ENCODE measurements at places on chromosomes 7 and 10.

GRCh38 chr7:98284335-98285036 lies 3.0 kb downstream of the BRI3 start:
- no peak for DNase-seq

GRCh38 chr10:79238158-79238520 lies 109.1 kb upstream of the PPIF start:
- DNase-seq: peak; percentile 81

GRCh38 chr10:47165711-47166404 lies 134.1 kb upstream of the GDF10 start:
- DNase-seq: no peak

DNA sequence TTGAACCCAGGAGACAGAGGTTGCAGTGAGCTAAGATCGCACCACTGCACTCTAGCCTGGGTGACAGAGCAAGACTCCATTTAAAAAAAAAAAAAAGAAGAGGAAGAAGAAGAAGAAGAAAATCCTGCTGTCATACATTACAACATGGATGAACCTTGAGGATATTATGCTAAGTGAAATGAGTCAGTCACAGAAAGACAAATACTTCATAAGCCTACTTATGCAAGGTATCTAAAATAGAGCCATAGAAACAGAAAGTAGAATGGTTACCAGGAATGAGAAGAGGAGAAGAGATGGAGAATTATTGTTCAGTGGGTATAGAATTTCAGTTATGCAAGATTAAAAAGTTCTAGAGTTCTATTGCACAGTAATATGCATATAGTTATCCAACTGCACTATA lies 466.5 kb downstream of the PLXNA4 start:
- DNase-seq: no peak

DNA sequence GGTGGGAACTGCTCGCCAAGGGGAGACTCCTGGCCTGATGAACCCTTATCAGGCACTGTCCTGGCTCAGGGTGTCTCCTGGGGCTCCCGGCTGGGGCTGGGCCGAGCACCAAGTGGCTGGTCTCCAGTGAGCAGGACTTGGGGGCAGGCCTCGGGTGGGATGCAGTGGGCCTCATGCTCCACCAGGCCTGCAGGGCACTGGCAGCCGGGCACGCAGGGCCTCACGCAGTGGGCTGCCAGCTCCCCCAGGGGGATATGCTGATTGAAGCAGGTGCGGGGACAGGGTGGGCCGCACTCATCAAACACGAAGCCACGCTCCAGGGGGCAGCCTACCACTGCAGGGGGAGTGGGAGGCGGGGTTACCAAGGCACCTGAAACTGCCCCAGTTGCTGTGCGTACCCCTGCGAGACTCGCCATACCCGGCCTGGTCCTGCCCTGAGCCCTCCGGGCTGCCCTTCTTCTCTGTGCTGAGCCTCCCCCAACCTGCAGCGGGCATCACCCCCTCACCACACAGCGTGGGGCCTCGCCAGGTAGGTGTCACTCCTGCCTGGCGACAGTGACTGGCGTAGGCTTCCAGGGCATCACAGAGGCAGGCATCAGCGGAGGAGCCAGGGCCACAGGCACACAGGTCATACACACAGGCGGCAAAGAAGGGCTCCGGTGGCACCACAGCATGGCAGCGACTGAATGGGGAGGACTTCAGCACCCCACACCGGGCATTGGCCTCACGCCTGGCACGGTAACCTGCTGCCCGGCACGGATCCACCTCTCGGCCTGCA lies 14.5 kb downstream of the ATP6V1F start:
- DNase-seq: no peak

DNA sequence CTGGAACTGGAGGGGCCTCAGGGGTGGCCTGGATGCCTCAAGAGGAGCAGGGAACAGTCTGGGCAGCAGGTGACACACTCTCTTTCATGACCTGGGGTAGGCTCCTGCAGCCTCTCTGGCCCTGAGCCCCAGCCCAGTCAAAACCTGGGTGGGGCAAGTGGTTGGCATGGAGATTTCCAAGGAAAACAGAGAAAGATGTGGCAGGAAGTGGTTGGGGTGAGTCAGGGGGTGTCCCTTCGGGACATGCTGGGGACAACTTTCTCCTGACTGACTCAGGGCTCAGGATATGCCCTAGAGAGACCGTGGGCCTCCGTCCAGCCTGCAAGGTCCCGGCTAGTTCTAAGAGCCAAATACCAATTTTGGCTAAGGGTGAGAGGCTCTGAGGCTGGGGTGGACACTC lies 2.9 kb downstream of the AQP1 start:
- DNase-seq: peak; percentile 15

DNA sequence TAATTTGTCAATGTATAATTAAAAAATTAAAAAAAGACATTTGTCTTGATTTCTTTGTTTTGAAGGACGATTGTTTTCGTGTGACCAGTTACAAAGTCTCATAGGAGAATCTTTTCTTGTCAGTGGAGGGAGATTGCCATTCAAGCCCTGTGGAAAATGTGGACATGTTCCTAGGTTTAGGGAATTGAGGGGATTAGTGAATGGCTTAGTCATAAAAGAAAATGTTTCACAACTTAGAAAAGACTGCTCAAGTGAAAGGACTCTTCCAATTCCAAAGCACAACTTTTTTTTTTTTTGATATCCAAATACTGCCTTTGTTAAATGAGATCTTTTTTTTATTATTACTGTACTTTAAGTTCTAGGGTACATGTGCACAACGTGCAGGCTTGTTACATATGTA lies 140.7 kb upstream of the HABP2 start:
- DNase-seq: no peak

GRCh38 chr10:6612371-6612770 lies 32.3 kb upstream of the PRKCQ start:
- no peak for DNase-seq

DNA sequence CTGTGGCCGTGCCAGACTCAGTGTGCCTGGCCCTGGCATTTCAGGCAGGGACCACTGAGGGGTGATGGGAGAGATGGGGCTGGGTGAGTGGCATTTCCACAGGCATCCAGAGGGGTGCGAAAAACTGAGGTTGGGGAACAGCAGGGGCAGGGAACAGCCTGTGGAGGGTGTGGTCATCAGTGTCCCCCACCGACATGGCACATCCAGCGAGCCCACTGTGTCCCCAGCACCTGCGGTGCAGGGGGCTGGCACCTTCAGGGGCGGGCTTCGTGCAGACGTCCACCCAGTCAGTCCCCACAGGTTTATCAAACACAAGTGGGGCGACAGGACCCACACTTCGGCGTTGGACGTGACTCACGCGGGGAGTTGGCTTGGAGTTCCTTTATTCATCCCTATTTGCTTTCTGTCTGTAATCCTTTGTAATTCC lies 14.8 kb downstream of the CUX1 start:
- no peak for DNase-seq

DNA sequence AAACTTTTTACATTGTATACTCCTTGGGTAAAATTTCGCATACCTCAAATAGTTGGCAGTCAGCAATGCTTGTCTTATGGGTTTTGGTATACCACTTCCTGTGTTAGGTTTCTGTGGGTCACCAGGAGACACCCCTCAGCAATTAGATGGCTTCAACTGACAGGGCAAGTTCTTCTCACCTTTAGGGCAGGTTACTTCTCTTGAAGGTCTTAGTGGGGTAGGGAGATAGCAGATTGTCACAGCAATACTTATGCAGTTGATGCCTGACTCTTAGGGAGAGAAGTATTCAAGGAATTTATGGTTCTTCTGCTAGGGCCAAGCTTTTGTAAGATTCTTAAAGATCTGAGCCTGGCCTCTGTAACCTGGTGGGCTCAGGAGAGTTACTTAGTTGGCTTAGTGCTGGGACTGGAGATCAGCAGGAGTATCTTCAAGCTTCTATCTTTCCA lies 42.9 kb downstream of the MKLN1 start:
- DNase-seq: no peak

DNA sequence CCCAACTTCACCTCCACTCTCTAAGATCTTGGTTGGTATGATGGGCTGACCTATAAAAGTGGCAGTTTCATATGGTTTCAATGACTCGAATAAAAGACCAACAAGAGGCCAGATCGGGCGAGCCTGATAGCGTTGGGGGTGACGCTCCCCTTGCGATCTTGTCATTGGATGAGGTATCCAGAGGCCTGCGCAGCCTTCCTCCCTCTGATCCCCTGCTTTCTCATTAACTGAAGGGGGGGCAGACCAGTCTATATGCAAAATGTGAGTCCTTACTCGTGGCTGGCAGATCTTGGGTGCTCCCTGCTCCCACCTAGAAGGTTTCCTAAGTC lies 937 bp upstream of the COBL start:
- DNase-seq: peak; percentile 49

GRCh38 chr7:129569811-129570215 lies 41.7 kb upstream of the NRF1 start:
- DNase-seq: peak; percentile 11

DNA sequence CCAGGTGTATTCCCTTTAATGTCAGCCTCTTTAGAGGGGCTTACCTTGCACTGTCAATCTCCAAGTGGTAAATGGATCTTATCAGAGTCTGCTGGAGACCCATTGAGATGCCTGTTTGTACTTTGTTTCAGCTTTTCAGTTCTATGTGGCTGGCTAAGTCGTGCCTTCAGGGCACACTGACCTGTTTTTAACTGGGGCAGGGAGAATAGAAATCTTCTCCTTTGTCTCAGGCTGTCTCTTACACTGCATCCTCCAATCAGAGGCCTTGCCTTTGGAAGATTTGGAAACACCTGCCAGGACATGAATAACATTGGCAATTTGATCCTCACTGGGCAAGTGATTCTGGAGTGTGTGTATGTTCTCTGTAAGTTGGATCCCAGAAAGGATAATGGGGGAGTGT lies 65.0 kb downstream of the POU6F2 start:
- DNase-seq: peak; percentile 86

GRCh38 chr7:21253740-21254687 lies 173.9 kb upstream of the SP4 start:
- peak; percentile 99 for DNase-seq

DNA sequence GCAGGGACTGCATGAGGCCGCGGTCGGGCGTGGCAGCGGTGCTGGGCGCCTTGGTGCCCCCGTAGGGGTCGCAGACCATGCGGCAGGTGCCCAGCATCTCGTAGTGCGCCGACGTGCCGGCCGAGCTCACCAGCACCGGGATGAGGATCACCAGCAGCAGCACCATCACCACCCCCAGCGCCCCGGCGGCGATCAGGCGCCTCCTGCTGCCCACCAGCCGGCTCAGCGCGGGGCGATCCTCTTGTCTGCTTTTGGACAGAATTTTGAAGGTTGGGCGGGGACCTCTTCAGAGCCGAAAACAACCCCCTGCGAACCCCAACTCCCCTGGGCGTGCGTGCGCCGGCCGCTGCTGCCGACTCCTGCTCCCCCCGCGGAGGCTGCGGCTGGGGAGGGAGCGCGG lies 779 bp downstream of the C1QL3 start:
- peak; percentile 87 for DNase-seq

DNA sequence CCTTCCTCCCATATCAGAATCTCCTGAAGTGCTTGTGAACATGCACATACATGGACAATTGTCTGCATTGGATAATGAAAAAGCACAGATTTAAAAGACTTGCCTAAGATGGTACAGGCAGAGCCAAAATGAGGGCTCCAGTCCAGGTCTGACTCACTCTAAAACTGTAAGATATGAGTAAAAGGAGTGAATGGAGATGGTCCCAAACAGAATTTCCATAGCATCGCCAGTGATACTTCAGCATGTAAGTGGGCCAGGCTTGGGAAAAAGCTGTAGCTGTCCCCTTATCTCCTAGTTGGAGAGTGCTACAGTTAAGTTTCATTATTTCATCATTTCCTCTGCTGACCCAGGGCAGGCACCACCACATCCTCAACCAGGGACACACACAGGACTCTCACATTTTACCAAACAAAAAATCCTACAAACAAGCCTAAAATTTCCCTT lies 26.4 kb upstream of the IL6 start:
- no peak for DNase-seq

GRCh38 chr7:69245646-69246045 lies 352.6 kb upstream of the AUTS2 start:
- DNase-seq: no peak

DNA sequence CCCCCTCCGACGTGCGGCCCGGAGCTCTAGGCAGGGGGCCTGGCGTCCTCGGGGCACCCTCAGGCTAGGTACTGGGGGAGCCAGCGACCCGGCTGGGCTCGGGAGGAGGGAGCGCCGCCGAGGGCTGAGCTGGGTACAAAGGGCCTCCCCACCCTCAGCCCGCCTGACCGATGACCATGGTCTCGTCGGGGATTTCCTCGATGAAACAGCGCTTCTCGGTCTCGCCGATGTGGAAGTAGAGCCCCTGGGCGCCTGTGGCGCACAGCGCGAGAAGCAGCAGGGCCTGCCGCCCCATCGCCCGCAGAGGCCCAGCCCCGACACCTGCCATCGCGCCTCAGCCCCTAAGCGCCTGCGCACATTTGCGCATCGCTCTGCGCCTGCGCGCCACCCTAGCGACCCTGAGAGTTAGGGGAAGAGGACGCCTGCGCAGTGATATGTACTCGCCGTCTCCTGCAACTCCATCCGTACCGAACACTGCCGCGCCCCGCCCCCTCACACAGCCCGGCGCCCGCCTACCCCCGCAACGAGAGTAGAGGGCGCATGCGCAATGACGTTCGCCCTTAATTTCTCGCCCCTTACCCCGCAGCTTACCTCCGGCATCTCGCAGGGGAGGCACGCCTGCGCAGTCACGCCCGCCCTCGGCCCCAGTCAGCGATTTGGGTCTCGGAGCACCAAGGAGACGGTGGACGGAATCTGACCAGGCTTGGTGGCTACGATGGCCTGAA lies at the start of gene TMED4:
TMED4 (minus strand) TSS at position 353 of the 725 bp plus-strand sequence; CDS start at position 328, 25 bp downstream.
- DNase-seq: peak; percentile 99

DNA sequence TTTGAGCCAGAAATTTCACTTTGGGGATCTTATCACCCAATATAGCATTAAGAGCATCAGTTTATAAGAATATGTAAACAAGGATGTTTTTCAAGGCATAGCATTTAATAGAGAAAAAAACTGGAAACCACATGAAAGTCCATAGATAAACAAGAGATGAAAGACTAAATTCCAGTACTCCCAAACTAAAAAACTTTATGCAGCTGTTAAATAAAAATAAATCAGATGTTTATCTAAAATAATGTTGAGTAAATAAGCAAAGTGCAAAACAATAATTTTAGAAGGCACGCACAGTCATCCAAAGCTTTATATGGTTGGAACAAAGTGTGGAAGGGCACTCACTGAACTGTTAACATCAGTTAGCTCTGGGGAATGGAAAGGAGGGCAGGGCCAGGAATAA lies 21.0 kb downstream of the RNLS start:
- DNase-seq: no peak

- DNase-seq: no peak
These were observed 176.2 kb downstream of the ST7 start for GRCh38 chr7:117129521-117129955.

DNA sequence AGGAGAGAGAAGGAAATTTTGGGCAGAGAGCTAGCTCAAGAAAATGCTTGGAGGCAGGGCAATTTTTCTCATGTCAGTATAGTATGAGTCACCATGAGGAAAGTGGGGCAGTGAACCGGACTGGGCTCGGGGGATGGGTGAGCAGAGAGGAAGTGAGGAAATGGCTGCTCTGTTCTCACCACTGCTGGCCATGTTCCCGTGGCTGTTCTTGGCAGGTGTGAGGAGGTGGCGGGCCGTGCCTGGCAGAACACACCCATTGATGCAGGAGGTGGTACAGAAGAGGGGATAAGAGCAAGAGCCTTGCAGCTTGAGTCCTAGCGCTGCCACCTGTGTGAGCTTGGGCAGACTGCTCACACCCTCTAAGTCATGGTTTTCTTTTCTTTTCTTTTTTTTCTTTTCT lies 304.4 kb upstream of the LYZL1 start:
- DNase-seq: peak; percentile 72
